ENCODE measurements at places on chromosomes 12 and 14. TPM values are rescaled to one million over a fixed set of nuclear protein-coding genes. Genes with fewer than 3 reads are reported as not detected.

The TMEM233 gene
- not detected for total RNA-seq

The KRT78 gene
- total RNA-seq = not detected

The DGKA gene
- 24.1 TPM for total RNA-seq

The SIX6 gene
- not detected for total RNA-seq

GRCh38 chr12:63985456-63985855 is 141.0 kb downstream of the SRGAP1 start:
- no peak for DNase-seq

GRCh38 chr12:41970744-41971143 is 173.9 kb downstream of the GXYLT1 start:
- no peak for DNase-seq

- no peak for DNase-seq
Measured at GRCh38 chr14:87050421-87050820, 942.6 kb downstream of the GALC start.

DNA sequence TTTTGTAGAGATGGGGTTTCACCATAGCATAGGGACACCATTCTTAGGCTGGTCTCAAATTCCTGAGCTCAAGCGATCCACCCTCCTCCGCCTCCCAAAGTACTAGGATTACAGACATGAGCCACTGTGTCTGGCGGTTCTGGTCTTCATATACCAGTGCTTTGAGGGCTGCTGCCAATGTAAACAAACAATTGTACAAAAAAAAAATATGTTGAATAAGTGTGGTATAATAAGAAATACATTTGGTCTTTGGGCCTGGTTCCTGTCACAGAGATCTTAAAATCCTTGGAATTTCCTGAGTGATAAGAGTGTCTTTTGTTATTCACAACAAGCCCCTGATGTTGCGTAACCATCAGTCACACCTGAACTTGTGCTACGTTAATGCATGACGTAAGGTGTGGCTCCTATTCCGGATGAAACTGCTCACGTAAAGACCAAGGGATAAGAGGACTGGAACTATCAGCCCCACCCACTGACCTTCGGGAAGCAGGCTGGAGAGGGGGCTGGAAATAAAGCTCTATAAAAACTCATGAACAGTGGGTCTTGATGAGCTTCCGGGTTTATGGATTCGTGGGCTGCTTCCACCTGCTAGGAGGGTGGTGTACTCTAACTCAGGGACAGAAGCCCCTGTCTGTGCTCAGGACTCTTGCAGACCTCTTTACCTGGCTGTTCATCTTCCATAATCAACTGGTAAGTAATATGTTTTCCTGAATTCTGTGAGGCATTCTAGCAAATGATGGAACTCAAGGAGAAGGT is 16.5 kb upstream of the RIMKLB start:
- peak; percentile 77 for DNase-seq
